ENCODE measurements at places on chromosomes 6 and 20.

DNA sequence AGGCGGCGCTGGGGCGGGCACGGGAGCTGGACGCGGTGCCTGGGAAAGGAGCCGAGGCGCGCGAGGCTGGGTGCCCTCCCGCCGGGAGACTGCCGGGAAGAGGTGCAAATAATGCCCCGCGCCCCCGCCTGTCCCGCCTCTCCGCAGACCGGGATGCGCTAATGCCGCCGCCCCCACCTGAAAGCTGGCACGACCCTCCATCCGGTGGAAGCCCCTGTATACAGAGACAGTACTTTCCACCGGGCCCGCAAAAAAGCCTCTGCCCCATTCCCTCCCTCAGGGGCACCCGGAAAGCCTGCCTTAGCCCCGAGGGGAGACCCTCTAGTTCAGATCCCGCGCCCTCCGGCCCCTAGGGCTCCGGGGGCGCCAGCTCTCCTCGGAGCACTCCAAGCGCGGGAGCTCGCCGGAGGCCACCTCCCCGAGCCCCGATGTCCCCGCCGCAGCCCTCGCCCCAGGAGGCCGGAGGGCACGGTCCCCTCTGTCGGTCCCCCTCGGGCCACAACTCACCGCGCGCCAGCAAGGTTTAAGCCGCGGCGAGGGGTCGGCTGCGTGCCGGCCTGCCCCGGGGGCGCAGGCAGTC, 1.2 kb downstream of the GRM4 start:
- no peak for DNase-seq

- no peak for DNase-seq
Measured at GRCh38 chr20:17493173-17493572, 38.0 kb downstream of the BFSP1 start.

DNA sequence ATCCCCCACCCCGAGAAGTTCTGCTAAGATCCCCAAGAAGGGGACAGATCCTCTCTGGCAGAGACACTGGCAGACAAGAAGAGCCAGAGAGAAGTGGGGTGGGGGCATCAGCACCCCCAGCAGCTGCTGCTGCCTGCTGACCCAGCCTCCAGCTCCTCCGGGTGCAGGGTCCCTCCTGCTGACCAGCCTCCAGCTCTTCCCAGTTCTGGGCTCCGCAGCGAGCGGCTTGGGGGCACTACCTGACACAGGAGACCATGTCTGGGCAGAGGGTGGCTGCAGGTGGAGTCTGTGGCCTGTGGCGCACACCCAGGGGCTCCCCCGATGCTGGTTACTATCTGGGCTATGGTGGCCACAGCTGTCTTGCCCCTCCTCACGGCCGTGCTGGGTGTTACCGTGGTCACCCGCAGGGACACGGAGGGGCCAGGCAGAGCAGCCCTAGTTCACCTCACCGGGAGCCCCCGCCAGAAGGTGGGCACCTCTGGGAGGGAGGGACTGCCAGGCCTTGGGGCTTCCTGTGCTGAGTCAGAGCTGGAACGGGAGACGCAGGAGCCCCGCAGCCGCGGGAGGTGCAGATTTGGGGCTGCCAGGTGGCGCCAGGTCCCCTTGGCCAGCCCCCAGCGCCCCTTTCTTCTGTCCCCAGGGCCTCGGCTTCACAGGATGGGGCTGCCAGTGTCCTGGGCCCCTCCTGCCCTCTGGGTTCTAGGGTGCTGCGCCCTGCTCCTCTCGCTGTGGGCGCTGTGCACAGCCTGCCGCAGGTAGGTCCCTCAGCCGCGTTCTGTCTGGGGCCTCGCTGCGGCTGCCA, 630 bp downstream of the LIME1 start:
- DNase-seq: peak; percentile 61

DNA sequence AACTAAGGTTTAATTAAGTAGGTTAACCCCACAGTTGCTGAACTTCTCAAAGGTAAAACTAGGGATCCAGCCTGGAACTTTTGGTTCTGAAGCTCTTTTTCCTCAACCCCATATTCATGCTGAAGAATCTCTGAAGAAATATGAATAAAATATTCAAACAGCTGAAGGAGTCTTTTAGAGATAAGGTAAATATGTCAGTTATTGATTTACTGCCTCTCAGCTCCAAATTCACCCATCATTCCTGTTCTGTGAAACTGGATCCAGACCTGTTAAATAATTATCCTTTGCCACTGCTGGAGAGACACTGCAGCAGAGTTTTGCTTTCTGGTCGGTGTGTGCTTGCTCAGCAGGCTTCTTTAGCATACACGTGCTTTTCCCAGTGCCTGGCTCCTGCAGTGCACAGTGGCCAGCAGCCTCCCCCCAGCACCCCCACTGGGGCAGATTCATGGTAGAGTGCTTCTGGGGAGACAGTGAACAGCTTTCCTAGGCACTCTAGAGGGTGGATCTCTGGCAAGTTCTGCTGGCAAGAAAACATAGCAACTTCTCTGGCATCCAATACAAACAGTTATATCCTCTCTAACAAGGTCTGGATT, 62.0 kb upstream of the BCLAF1 start:
- no peak for DNase-seq

GRCh38 chr6:41063884-41064285, 8.3 kb downstream of the OARD1 start:
- no peak for DNase-seq

DNA sequence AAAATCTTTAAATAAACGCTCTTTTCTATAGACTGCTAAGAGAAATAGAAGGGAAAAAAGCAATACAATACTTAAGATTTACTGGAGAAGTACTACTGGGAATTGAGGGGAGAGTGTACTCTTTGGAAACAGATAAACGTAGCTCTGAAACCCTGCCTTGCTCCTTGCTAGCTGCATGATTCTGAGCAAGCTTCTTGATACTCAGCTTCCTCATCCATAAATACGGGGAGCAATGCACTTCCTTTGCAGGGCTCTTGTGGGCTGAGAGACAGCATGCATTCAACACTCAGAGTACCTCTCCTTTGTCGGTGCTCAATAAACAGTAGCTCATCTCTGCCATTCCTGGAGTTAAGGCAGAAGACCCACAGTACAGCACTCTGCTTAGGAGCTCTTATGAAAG, 159.7 kb downstream of the BTBD9 start:
- no peak for DNase-seq

DNA sequence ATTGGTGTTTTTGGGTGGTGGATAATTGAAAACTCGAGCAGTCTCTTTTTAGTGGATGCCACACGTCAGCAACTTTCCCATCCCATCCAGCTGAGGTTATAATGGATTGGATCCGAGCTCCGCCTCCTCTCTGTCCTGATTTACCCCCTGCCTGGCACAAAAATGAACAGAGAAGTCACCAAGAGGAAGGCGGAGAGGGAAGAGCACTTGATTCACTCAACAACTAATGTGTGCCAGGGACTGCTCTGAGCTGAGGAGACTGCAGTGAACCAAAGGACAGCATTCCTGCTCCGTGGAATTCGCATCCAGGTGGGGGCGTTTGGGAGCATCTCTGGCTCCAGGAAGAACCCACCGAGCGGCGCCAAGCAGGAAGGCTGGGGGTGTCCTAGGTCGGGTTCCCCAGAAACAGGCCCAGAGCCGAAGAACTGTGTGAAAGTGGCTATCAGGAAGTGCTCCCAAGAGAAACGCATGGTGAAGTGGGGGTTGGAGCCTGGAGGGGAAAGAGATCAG, 95.8 kb upstream of the NAA20 start:
- DNase-seq: no peak

GRCh38 chr6:32082935-32083334, 26.2 kb downstream of the TNXB start:
- DNase-seq: no peak

DNA sequence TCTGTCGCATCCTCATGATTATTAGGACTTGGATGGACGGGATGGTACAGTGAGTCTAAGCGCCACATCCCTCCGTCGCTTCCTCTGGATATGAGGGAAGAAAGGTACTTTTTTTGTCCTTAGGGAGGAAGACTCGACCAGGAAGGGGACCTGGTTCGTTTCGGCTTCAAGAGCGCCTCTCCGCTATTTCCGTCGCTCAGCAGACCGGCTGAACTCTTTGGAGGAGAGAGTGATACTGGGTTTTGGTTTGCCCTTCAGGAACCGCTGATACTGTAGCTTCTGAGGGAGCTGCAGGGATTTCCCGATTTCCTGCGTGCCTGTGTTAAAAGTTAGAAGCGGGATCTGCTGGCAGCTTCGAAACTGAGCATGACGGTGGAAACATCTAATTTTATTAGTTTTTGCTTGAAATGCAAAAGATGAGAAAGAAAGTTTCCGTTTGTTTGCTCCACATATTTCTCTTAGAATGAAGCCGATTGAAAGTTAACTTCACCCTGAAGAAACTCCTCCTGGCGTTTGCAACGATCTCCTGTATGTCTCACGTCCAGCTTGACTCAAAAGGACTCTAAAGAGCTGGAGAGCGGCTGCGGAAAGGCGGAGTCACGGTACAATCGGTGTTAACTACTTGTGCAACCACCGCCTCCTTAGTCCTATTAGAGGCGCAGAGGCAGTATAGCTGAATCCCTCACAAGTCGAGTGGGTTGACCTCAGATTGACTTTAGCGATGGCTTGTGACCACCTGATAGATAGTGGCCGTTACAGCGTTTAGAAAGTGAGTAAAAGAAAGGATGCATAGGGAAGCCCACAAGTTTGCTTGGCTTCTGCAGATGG, 129.4 kb downstream of the TRIM27 start:
- DNase-seq: no peak

GRCh38 chr6:38510205-38510604, 129.5 kb downstream of the BTBD9 start:
- DNase-seq: no peak

GRCh38 chr6:133892813-133893691, 4.1 kb downstream of the TCF21 start:
- DNase-seq: no peak

DNA sequence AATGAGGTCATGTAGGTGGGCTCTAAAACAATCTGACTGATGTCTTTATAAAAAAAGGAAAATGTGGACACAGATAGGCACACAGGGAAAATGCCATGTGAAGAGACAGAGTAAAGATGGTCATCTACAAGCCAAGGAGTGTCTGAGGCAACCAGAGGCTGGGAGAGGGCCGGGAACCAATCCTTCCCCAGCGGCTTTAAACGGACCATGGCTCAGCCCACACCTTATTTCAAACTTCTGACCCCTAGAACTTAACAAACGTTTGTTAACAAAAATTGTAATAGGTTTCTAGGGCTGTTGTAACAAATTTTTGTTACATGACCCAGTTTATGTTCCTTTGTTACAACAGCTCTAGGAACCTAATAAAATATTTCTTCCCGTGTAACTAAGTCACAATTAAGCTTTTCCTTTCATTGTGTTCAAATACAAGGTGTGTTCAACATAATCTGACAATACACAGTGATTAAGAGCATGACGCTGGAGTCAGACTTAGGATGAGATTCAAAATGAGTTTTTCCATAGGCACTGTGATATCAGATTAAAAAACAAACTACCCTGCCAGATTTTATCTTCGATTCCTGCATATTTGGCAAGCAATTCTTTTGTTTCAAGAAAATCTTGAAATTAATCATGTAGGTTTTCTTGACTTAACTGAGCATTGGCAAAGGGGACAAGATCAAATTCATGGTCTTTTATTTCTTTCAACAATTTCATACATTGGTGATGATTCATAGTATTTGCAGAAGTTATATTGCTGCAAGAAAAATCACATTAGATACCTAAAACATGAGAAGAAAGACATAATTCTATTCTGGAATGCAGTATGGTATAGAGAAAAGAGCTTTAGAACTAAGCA, 169.5 kb upstream of the RIPOR2 start:
- DNase-seq: no peak

DNA sequence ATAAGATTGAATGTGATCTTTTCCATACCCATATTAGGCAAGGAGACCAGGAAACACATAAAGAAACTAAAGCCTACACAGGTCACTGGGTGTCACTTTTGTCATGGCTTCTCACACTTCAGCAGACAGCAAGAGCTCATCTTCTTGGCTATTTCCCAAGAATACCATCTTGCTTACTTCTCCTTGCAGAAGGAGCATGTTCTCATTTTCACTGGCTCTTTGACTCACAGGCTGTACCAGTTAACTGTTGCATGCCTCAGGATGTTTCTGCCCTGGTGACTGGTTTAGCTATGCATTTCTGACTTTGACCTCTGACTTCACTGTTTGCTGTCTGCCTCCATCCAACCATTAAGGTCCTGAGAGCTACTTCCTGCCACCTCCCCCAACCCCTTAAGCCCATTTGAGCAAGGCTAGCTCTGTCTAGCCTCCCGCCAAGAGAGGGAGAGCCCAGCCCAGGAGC, 40.3 kb upstream of the OGFRL1 start:
- no peak for DNase-seq

DNA sequence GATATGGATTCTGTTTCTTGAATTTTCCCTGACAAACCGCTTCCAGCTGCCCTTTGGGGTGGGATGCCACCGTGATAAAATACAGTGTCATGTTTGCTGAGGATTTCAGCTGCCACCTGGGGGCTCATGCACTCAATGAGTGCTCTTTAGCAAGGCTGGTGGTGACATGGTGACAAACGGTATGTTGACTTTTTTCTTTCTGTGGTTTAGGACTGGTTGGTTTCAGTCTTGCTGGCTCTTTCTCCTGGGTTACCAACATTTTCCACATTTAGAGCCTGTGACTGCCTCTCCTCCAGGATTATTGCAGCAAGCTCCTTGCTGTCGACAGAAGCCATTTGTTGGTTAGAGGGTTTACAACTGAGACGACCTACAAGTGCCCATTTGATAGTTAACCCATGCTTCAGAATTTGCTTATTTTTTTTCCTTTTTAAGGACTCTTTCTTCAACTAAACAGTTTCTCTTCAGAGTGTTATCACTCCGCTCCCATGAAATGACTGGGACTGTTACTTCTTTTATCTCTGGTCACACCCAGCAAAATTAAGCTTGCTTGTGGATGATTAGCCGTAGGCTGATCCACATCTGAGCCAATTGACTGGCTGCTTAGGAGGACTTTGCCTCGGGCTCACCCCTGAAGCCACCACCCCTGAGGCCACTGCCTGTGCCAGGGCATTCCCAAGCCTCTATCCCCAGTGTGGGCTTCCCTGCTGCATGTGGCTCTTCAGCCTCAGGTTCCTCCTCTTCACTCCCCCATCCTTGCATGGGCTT, 48.4 kb upstream of the CDYL start:
- DNase-seq: no peak

DNA sequence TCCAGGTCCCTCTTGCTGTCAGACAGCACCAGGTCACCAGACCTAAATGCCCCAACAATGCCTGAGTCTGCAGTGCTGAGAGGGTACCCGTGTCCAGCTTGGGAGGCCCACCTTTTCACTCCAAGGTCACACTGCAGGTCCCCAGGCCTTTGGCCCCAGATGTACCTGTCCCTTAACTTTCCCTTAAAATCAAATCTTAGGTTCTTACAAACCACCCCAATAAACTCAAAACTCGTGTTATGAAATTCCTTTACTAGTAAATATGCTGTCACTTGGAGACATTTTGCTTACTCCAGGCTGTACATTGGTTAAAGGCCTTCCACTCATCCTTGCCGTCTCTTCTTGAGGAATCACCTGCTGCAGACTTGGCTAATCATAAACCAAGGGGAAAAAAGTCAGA, 165.7 kb upstream of the RREB1 start:
- no peak for DNase-seq

DNA sequence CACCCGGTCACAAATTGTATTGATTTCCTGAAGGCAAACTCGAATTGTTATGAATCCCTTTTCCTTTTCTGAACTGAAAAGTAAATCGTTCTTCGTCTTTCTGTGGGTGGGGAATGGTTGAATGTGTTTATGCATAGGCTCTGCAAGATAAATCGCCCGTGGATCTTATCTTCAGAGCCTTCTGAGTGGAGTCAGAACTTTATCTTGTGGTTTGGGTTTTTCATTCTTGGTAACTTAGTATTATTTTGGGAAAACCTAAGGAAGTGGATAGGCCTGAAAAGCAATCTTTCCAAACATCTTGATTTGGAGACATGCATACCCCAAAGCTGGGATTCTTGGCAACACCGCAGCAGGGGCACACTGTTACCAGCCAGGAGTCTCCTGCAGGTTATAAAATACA, 122.4 kb downstream of the MAP3K7 start:
- DNase-seq: no peak

All from activated CD4-positive, alpha-beta T cell treated with anti-CD3 and anti-CD28 coated beads for 4 hours (primary cell).